AG04450 (cell line): ENCODE measurements at places on chromosomes 3 and 15. TPM values are rescaled to one million over a fixed set of nuclear protein-coding genes. Genes with fewer than 3 reads are reported as not detected.

GRCh38 chr15:68054628-68055223, 611 bp downstream of the PIAS1 start:
- DNase-seq: no peak

UCN2 gene
- polyA plus RNA-seq: 1.2 and 2.2 TPM in 2 replicates

DNA sequence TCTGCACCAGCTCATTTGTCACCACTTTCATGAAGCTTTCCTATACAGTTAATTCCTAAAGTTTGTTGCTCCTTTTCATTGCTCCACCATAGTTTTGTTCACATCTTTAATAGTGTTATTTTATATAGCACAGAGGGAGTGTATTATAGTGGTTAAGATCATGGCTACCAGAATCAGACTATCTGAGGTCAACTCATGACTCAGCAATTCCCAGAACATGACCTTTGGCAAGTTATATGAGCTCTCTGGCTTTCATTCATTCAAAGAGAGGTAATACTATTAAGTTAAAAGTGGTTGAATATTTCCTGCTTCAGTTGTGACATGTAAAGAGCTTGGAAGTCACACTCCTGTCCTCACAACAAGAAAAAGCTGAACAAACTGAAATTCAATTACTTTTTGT, 1073.5 kb downstream of the NAALADL2 start:
- no peak for DNase-seq

DNA sequence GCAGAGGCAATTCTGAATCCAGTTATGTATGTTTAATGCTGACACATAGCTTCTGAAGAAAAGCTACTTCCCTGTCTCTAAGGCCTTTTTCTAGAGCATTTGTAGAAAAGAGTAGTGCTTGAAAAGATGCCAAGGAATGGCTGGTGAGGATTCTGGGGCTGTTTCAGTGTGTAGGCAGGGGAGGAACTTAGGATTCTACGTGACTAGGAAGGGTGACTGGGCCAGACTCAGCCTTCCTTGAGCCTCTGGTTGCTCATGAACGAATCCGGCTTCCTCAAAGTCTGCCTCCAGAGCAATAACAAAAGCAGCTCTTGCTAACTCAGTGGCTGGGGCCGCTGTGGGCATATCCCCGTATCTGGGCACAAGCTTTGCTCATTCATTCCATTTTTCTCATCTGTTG, 104.8 kb upstream of the WNT5A start:
- no peak for DNase-seq

DNA sequence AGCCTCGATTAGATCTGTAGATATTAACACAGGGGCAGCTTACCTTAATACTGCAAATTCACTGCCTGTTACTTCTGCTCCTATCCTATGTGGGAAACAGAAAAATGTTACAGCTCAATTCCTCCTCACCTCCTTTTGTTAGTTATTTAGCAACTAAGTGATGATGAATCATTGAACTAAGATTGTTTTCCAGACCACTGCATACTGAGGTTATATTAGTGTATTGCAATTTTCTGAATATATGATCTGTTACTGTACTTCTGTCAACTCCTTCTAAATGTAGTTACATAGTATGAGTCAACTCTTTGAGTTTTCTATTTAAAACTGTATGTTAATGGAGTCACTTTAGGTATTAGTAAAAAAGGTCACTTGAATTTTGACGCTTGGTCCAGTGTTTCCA, 331.5 kb upstream of the SLCO3A1 start:
- DNase-seq: peak; percentile 15

DNA sequence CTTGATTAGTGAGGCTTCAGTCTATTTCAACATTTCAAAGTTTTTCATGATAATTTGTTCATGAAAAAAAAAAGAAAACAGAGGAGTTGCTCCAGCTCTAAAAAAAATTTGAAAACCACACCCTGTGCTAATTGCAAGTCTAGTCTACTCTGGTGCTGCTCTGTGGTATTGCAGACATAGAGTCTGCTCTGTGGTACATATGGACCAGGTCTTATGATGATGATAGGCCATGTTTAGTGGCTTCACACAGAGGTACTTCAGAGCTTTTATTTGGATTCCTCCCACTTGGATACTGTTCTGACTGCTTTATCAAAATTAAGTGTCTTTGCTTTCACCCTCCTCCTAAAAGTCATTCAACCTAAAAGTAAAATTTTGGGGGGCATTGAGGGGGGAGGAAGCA, 160.8 kb downstream of the ALCAM start:
- DNase-seq: no peak

- no peak for DNase-seq
Observed at GRCh38 chr3:4822568-4822967, 156.7 kb upstream of the BHLHE40 start.

PAQR9 gene
- polyA plus RNA-seq: not detected in 2 replicates
